ENCODE measurements at places on chromosomes 4 and X. TPM values are rescaled to one million over a fixed set of nuclear protein-coding genes. Genes with fewer than 3 reads are reported as not detected.

Gene SLITRK2
- not detected for polyA plus RNA-seq

Gene KIF4A
- 30.2 TPM for polyA plus RNA-seq

Gene GAGE12J
- polyA plus RNA-seq, result not detected

DNA sequence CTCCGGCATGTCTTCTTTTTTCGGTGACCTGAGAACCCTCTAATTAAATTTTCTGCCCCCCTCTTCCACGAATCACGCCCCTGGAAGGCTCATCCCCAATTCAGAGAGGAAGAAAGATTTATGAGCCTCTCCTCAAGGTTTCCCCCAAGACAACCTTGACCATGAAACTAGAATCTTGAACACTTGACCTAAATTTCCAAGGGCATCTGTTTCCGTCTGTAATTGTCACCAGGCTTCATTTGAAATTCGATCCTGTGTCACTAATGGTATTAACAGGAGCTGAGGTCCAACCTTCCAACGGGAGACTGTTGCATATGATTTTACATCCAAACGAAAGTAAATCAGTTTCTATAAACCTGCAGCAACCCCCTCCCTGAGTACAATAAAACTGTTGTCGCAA, 139.9 kb upstream of the ZIC3 start:
- peaks cover 8% of the 10 kb centered on the region for H3K27me3 ChIP-seq
- no peak overlapping the region for H3K4me3 ChIP-seq
- no peak overlapping the region for H3K27ac ChIP-seq
- no peaks in the 10 kb centered on the region for H3K4me1 ChIP-seq
- H3K36me3 ChIP-seq, result no peaks in the 10 kb centered on the region

DNA sequence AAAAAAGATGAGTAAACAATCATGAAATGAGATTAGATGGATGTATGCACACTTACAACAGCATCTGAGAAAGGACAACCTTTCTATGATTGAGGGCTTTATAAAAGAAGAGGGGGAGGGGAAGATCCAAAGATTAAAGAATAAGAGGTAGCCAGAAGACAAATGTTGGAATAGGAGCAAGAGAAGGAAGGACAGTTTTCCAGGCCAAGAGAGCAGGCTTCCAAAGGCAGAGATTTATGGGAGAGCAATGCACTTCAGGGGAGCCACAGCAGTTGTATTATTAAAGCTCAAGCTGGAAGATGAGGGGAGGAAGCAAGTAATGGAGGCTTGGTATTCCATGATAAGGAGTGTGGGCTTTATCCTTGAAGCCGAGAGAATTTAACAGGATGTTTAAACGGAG, 110.3 kb upstream of the PTPN13 start:
- H3K27me3 ChIP-seq, result no peaks in the 10 kb centered on the region
- H3K36me3 ChIP-seq, result no peaks in the 10 kb centered on the region
- no peak overlapping the region for H3K4me3 ChIP-seq
- no peak for DNase-seq
- no peak overlapping the region for H3K27ac ChIP-seq

- no peak for DNase-seq
- H3K27ac ChIP-seq, result no peak overlapping the region
- H3K4me1 ChIP-seq, result no peaks in the 10 kb centered on the region
- no peak overlapping the region for H3K4me3 ChIP-seq
- H3K36me3 ChIP-seq, result no peaks in the 10 kb centered on the region
- no peaks in the 10 kb centered on the region for H3K27me3 ChIP-seq
Measured at GRCh38 chr4:76703676-76704075, 194.3 kb downstream of the SOWAHB start.

- peak within 1 kb of the TSS; percentile 49 for H3K4me3 ChIP-seq
- H3K27me3 ChIP-seq, result no peaks in the 10 kb centered on the region
- H3K4me1 ChIP-seq, result peaks cover 12% of the 10 kb centered on the region
- peak; percentile 20 for DNase-seq
- no peak within 1 kb of the TSS for H3K27ac ChIP-seq
- H3K36me3 ChIP-seq, result no peaks in the 10 kb centered on the region
Measured at GRCh38 chrX:129523079-129523911, at the start of gene SMARCA1. TSS of gene SMARCA1 (minus strand) at chrX:129523490. CDS start at chrX:129523370, 120 bp downstream.

- no peak overlapping the region for H3K27ac ChIP-seq
- H3K36me3 ChIP-seq, result peaks cover 37% of the 10 kb centered on the region
- no peaks in the 10 kb centered on the region for H3K27me3 ChIP-seq
- no peaks in the 10 kb centered on the region for H3K4me1 ChIP-seq
- peak; percentile 31 for DNase-seq
- no peak overlapping the region for H3K4me3 ChIP-seq
Measured at GRCh38 chr4:94595880-94596483, 144.2 kb downstream of the PDLIM5 start.

DNA sequence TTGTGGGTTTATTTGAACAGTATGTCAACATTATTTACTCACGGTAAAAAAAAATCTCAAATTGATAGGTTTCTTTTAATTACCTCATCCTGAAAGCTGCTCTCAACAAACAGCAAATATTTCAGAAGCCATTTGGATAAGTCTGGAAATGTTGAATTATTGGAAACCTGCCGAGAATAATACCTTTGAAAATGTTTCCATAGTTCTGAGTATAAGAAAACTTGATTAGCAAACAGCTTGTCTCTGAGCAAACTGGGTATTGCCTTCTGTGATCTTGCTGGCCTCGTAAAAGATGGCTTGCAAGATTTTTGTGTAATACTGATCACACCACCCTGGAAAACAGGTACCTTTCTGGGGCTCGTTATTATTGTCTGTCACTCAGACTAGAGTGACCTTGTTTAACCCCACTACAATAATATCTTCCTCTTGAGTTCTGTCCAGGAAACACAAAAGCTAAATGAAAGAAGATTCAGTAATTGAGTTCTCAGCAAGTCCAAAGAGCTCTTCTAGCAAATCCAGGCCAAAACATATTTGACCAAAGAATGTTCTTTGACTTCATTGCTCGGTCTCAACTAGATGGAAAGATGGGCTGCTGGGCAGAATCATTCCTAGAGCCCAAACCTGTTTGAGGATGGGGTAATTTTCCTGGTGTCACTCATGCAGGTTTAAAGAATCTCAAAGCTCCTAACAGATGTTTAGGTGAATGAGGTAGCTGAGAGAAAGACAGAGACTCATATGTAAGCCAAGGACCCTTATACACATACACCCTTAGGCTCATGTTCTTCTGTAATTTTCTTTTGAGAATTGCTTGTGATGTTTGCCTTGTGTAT, 255.6 kb upstream of the JADE1 start:
- H3K27ac ChIP-seq, result peak overlapping the region; percentile 85
- no peaks in the 10 kb centered on the region for H3K27me3 ChIP-seq
- no peak for DNase-seq
- peak overlapping the region; percentile 39 for H3K4me3 ChIP-seq
- no peaks in the 10 kb centered on the region for H3K36me3 ChIP-seq

DNA sequence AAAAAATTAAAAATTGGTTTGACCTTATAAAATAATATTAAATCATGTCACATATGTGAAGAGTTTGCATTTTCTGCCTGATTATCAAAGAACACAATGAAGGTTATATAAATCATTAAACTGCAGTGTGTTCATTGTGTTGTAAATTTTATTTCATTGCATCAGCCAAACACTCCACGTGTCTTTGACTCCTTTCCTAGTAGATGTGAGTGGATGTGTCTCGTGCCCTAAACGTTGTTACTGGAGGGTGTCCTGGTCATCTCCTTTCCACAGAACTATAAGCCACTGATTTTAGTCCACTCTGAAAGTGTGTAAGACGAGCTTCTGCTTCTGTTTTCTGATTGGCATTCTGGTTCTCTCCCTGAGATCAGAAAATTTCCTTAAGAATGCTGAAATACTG, 127.3 kb downstream of the NDST4 start:
- no peaks in the 10 kb centered on the region for H3K27me3 ChIP-seq
- H3K4me3 ChIP-seq, result no peak overlapping the region
- H3K27ac ChIP-seq, result no peak overlapping the region

DNA sequence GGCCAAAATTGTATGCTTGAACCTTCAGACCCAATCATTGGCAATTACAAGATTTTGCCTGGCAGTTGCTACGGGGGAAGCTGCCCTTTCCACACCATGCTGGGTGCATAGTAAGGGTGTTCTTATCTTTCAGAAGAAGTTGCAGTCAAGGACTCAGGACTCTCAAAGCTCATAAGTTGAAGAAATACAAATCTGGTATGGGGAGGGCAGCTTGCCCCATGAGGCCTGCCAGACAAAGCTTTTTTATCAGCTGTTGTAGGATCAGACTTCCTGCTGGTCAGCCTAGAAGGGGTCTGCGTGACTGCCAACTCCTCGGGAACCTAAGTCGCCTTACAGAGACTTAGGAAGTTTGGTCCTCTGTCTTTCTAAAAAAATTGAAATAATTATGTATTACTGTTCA, 174.9 kb upstream of the TECRL start:
- no peaks in the 10 kb centered on the region for H3K4me1 ChIP-seq
- no peaks in the 10 kb centered on the region for H3K36me3 ChIP-seq
- no peak for DNase-seq
- no peaks in the 10 kb centered on the region for H3K27me3 ChIP-seq
- H3K4me3 ChIP-seq, result no peak overlapping the region
